ENCODE measurements at places on chromosomes 1 and 21. TPM values are rescaled to one million over a fixed set of nuclear protein-coding genes. Genes with fewer than 3 reads are reported as not detected.

Gene NHLH2
- not detected for total RNA-seq

Gene PGBD2
- 6.7 TPM for total RNA-seq

Gene SNX7
- total RNA-seq, result not detected

Gene SNIP1
- total RNA-seq, result 24.1 TPM

Gene AMY1C
- not detected for total RNA-seq

- no peak overlapping the region for H3K27ac ChIP-seq
- H3K4me1 ChIP-seq, result no peaks in the 10 kb centered on the region
- peaks cover 12% of the 10 kb centered on the region for H3K27me3 ChIP-seq
- no peaks in the 10 kb centered on the region for H3K36me3 ChIP-seq
Observed at GRCh38 chr1:227174164-227174563, 144.1 kb downstream of the CDC42BPA start.

- H3K4me3 ChIP-seq, result no peak overlapping the region
- DNase-seq, result no peak
- H3K27me3 ChIP-seq, result no peaks in the 10 kb centered on the region
- H3K36me3 ChIP-seq, result no peaks in the 10 kb centered on the region
- H3K4me1 ChIP-seq, result no peaks in the 10 kb centered on the region
- H3K27ac ChIP-seq, result no peak overlapping the region
Observed at GRCh38 chr1:214895011-214895600, 187.4 kb upstream of the KCNK2 start.

- H3K27ac ChIP-seq, result no peak overlapping the region
- no peaks in the 10 kb centered on the region for H3K4me1 ChIP-seq
- no peak for DNase-seq
- no peaks in the 10 kb centered on the region for H3K36me3 ChIP-seq
Observed at GRCh38 chr1:8302081-8302956, 15.6 kb upstream of the SLC45A1 start.
